NCI-H1105 (cell line): ENCODE measurements at places on chromosomes 3 and 15.
A peak's percentile ranks its signal among the peaks of the same experiment; 100 is the strongest.

DNA sequence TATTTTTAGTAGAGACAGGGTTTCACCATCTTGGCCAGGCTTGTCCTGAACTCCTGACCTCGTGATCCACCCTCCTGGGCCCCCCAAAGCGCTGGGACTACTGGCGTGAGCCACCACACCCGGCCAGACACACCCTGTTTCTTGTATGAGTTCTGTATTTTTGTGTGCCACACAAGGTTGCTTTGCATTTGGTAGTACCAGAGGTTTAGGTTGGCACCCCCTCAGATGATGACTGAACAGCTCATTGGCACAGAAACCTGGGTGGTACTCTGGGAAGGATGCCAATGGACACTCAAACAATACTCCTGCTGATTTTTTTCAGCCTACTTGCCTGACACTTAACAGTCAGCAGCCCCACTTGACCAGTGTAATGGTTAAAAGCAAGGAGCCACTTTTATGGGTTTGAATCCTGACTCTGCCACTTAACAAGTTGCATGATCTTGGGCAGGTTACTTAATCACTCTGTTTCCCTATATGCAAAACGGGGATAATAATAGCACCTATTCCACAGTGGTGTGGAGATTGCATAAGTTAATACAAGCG, 39.2 kb upstream of the BCL2A1 start:
- peak; percentile 59 for DNase-seq

DNA sequence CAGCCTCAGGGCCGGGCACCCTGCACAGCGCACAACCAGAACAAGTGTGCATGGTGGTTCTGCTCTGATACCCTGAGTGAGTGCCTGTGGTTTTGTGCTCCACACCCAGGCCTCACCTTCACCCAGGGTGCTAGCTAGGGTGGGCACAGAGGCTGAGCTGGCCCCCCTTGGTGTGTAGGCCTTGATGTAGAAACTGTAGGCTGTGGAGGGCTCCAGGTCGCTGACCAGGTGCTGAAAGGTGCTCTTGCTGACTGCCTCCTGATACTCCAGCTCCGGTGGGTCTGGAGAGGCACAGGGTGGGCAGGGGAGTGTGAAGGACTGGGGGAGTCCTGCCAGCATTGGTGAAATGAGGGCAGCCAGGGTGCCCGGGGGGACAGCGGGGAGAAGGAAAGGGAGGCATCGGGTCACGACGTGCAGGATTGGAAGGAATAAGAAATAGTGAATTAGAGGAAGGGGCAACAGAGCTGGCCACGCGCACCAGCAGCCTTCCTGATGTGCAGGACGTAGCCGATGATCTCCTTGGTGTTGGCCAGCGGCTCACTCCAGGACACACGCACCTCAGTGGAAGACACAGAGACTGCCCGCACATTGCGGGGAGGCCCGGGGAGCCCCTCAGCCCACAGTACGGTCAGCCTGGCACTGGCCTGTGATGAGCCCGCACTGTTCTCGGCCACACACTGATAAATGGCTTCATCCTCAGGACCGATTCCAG, 26.6 kb downstream of the RNU5B-1 start:
- no peak for DNase-seq

GRCh38 chr3:194995922-194996321, 275.0 kb downstream of the XXYLT1 start:
- DNase-seq: no peak

GRCh38 chr3:150995510-150995909, 23.0 kb upstream of the CLRN1 start:
- DNase-seq: no peak

GRCh38 chr3:183553334-183554026, 2.0 kb downstream of the KLHL6 start:
- no peak for DNase-seq

DNA sequence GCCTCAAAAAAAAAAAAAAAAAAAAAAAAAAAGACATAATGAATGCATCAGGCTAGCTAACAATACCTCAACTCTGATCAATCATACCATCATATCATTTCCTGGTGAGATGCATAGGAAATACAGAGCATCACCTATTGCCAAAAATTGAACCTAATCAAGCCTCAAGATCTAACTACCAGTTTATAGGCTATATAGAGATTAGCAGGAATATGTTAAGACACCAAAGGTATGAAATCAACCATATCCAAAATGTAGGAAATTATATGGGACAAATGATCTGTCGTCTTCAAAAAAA, 387 bp upstream of the VPS33B start:
- no peak for DNase-seq

DNA sequence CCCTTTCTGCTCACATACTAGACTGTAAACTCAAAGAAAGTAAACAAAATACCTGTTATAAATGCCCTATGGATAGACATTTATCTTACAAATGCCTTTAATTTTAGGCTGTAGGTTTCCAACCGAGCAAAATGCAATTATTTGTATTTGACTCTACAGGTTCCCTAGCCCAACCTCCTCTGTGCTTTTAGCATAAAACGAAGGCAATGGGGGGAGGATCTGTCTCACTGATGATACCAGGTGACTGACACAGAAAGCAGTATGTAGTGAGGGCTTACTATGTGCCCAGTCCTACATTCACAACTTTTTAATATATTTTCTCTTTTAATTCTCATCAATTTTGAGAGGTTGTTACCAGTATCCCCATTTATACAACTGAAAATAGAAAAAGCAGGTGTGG, 87.4 kb downstream of the OXNAD1 start:
- DNase-seq: no peak

DNA sequence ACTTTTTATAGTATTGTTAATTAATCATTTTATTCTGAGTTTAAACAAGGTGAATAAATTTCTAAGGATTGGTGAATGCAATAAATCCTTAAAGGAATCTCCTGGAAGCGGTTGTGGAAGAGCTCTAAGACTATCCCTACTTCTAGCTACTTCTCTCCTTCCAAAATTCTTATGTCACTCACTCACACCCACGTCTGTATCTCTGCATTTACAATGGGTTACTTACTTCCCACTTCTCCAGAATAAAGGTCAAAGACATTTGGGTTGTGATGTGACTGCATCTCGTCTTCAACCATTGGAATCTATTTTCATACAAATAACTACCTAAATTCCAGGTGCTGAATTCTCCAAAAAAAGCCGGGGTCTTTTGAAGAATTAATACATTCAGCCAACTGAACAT, 234.2 kb upstream of the MDFIC2 start:
- DNase-seq: no peak

DNA sequence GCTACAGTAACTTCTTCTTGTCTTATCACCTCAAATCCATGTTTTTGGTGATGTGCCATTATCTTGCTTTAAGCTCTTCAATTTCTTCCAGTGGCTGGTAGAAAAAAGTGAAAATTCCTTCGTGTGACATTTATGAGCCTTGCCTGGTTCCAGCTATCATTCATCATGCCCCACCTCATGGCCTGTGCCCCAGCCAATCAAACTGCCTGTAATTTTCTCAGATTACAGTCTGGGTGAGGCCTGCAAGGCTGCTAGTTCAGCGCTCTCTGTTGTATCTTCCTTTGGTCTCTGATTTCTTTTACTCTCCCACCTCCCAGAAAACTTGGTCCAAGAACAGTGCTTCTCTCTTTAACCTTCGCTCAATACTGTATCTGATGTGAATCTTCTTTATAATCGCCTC, 249.3 kb upstream of the ZNF717 start:
- no peak for DNase-seq

- no peak for DNase-seq
Observed at GRCh38 chr15:74443100-74443909, 9.5 kb upstream of the SEMA7A start.

- no peak for DNase-seq
Observed at GRCh38 chr3:134214239-134214638, 36.4 kb downstream of the RYK start.
